Stimulated activated CD4-positive, alpha-beta T cell treated with anti-CD3 and anti-CD28 coated beads, Interleukin-2, amount 100 ng/mL, for 4 hours (primary cell): ENCODE measurements at places on chromosomes 5 and 9.
A peak's percentile ranks its signal among the peaks of the same experiment; 100 is the strongest.

- DNase-seq: no peak
Observed at GRCh38 chr5:171419688-171420430, 412 bp downstream of the FGF18 start.

DNA sequence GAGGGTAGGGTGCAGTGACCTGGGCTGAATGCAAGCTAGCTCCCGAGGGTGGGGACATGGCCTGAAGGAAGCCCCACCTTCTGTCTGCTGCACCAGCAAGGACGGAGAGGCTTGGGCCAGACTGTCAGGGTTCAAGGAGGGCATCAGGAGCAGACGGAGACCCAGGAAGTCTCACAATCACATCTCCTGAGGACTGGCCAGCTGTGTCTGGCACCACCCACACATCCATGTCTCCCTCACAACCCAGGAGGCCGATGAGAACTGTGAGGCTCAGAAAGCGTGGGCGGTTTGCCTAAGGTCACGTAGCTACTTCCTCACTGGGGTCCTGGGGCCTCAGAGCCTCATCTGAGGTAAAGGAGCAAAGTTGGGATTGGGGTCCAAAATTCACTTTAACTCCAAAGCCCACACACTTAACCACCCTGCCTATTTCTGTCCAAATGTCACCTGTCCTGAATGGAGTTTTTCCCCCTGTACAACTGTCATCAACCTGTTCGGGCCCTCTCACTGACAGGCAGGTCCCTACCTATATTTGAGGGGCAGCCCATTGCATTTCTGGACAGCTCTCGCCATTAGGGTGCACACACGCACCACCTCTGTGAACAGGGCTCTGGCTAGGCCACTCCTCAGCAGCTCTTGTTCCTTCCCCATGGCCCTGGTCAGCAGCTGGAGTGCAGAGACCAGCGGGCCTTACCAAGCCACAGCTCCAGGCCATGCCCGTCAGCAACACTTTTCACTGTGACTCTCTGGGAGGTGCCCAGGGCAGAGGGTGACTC is 3.4 kb downstream of the IL13 start:
- DNase-seq: no peak

DNA sequence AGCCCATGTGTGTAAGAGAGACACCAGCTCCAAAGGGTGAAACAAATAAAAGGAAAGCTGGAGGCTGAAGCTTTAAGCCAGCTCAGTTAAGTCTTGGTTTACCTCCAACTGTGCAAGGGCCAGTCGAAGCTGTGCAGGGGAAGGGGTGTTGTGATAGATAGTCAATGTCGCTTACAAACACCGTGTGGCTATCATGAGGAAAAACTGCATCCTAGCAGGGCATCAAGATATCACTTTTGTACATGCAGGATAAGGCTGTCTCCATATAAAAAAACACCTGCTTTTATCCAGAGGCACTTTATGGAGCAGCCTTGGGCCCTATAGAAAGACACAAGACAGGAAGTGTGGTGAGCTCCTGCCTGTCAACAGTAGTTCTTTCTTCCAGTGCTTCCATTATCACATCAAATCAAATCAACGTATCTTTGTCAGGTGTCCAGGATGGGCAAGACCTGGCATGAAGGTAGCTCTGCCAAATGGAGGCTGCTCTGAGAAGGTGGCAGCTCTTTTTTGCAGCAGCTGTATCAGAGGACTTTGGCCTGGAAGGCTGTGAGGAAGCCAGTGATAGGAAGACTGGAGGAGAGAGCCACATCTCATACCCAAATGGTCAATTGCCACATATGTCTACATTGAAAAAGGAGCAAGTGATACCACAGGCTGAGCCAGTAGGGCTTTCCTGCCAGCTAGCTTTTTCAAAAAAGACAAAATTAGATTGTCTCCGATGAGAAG is 29.3 kb upstream of the SELENOP start:
- no peak for DNase-seq

DNA sequence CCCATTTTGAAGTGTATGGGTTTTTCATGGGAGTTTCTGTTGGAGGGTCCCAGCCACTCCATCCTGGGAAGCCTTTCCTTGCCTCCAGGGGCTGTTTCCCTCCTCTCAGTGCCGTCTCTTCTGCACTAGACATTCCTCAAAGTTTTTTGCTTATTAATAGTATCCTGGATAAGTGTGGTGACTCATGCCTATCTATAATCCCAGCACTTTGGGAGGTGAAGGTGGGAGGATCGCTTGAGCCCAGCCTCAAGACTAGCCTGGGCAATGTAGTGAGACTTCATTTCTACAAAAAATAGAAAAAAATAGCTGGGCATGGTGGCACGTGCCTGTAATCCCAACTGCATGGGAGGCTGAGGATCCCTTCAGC is 43.1 kb downstream of the RALGPS1 start:
- no peak for DNase-seq

DNA sequence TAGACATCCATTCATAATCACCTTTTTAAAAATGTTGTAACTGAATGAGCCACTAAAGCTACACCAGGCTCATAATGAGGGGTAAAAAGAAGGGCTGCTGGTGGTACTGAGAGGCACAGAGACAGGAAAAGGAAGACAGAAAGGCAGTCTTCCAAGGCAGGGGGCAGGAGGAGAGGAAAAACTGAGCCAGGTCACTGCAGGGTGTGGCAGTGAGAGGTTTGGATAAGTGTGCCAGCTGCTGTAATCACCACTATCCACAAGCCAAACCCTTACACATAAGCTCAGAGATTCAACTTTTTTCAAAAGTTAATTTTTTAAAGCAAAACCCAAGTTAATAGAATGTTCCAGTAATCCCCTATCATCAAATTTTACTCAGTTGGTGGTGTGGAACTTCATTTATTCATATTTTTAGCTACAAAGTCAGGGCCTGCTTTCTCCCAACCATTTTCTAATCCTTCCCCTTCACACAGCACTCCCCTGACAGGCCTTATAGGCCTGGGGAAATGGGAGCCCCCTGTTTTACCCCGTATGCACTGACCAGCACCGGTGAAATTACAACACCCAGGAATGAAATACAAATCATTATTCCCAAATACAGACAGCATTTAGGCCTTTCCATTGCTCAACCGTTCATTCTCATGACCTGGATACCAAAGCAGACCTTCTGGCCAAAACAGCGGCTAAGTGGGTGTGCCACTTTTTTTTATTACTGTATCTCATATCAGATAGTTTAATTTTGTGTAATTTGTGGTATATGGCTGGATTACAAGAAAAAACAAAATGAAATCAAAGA is 76.3 kb downstream of the EFNA5 start:
- no peak for DNase-seq

GRCh38 chr9:33375238-33375840 is 27.0 kb downstream of the AQP7 start:
- DNase-seq: no peak

- no peak for DNase-seq
Observed at GRCh38 chr5:18314192-18314778, 680.0 kb downstream of the TAF11L14 start.

DNA sequence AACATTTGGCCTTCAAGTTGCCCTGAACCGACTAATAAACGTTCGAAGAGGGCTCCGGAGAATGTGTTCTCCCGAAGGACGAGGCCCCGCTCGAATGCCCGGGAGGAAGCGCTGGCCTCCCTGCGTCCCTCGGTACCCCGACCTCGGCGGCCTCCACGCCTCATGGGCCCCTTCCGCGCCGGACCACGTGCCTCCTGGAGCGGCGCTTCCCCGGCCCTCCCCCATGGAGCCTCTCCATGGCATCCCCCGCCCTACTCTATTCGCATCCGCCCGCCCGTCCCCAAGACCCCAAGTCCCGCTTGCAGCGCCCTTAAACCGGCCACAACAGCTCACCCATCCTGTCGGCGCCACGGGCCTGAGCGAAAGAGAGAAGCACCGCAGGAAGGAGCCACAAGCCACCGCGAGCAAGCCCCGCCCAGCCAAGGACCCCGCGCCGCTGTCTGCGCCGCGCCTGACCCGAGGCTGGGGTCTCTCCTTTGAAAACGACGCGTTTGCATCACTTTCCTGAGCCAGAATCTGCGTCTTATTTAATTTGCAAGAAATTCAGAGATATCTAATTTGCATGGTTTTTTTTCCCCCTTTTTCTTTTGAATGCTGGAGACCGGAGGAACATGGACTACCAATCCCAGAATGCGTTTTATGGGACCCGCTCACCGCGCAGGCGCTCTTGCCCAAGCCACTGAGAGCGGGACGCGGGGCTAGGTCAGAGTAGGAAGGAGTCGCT is at the start of gene RPS23:
RPS23 (minus strand) TSS at position 368 of the 724 bp plus-strand sequence; CDS start at position 337, 31 bp downstream.
- DNase-seq: peak; percentile 83

GRCh38 chr9:4984171-4984620 is 876 bp upstream of the JAK2 start:
- DNase-seq: no peak

DNA sequence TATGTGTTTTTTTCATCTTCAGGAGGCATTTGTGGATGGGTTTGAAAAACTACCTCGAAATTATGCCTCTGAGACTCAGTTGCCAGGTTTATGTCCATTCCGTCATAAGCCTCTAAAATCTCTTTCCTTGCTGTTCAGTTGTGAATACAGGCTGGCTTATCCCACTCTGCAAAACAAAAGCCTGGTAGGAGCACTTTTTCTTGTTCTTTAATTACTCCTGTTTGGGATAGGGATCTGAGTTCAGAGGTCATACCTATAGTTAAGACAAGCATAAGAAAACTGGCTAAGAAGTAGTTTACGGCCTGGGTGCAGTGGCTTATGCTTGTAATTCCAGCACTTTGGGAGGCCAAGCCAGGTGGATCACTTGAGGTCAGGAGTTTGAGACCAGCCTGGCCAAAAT is 24.4 kb downstream of the ZNF131 start:
- DNase-seq: no peak

- DNase-seq: no peak
Observed at GRCh38 chr5:65768723-65769346, 46.8 kb downstream of the NLN start.

DNA sequence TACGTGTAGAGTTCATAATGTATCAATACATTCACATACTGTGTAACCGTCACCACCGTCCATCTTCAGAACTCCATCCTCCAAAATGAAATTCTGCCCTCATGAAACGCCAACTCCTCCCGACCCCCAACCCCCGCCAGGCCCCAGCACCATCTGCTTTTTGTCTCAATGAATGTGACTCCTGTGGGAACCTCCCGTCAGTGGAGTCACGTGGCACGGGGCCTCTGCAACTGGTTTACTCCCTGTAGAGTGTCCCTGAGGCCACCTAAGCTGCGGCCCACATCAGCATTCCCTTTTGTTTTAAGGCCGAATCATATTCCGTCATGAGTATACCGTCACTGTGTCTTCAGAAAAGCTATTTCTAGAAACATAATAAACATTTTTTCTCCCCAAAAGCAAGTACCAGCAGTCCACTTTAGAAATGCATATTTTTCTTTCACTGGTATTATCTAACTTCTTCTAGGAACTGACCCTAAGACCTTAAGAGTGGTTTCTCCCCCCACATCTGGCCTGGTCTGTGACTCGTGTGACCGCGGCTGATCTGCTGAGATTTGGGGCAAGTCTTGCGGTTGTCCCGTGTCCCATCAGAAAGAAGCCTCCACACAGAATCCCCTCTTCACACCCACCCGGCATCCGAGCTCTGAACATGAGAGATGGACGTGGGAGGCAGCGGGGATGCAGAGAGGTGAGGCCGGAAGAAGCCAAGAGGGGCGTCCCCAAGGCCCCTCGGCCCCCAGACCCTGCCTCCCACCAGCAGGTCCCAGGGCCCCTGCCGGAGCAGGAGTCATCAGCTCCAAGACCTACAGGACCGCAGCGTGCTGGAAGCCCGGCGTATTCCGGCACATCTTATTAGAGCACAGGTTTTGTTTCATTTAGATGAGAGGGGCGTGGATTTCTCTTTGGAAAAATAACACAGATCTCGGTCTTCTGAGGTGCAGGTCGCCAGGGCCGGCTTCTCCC is 38.3 kb downstream of the SLC6A3 start:
- DNase-seq: no peak

DNA sequence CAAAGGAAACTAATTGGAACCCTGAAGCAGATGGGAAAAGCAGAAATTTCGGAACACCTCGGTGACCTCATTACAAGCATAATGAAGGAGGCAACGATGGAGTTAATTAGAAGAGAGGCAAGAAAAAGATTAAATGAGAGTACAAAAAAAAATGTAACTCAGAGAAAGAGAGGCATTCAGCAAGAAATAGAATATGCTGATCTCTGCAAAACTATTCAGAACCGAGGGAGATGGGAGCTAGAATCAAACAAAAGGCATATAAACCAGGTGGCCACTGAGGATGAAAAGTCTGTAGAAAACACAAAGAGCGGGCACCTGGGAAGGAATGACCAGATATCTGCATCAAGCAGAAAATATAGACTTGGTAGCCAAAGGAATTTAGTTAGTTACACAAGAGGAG is 118.9 kb downstream of the CETN3 start:
- no peak for DNase-seq

GRCh38 chr9:6997330-6997729 is 239.6 kb downstream of the KDM4C start:
- DNase-seq: no peak

DNA sequence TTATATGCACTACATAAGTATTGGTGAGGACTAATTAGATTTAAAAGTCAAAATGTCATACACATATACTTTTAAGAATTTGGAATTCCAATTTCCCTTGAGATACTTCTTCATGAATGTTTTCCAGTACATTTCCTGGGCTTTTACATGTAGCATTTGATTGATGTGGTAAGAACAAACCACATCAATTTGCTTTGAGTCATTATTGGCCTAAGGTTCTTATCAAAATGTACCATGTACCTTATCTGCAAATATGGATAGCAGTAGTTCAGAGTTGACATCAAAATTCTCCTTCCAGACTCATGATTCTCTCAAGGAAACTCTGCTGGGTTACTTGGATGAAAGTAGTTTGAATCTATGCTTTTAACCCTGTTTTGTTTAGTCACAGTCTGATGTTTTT is 2.5 kb downstream of the CAST start:
- DNase-seq: no peak

DNA sequence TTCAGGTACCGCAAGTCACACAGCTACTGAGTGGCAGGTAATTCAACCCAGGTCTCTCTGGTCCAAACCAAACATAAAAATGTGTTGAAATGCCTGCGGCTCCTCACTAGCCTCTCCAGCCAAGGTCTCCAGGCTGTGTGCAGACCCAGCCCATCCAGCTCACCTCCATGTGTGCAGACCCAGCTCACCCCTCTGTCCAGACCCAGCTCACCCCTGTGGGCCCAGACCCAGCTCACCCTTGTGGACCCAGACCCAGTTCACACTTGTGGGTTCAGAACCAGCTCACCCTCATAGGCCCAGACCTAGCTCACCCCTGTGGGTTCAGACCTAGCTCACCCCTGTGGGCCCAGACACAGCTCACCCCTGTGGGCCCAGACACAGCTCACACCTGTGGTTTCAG is 188.0 kb upstream of the ADCY2 start:
- no peak for DNase-seq

- DNase-seq: no peak
Observed at GRCh38 chr5:127723571-127723970, 20.4 kb downstream of the CCDC192 start.
